ENCODE measurements at places on chromosomes 4 and X. TPM values are rescaled to one million over a fixed set of nuclear protein-coding genes. Genes with fewer than 3 reads are reported as not detected.

DNA sequence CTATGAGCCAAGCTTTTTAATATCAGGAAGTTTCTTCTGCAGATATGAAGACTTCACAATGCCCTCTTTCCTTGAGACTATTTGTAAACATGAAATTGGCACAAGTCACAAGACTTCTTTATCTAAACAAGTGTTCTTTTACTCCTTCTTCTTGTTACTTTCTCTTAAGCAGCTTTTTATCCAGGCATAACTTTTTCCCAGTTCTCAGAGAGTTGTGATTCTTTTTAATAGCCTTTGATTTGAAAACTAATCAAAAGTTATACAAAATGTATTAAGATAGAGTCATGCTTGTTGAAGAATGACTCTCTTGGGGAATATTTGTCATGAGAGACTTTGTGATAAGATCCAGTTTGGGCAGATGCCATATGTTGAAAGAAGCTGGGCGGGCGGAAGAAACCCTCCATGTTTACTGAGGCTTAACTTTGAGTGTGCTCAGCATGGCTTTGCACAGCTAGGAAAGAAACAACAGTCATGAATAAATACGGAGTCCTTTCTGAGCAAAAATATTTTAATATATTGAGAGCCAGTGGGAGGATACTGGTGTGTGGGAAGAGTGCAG lies 39.3 kb downstream of the SYTL5 start:
- DNase-seq = no peak

SCML2 gene
- 1.4 TPM for total RNA-seq

GRCh38 chr4:79317711-79318110 lies 8.2 kb downstream of the NAA11 start:
- no peak for DNase-seq

DNA sequence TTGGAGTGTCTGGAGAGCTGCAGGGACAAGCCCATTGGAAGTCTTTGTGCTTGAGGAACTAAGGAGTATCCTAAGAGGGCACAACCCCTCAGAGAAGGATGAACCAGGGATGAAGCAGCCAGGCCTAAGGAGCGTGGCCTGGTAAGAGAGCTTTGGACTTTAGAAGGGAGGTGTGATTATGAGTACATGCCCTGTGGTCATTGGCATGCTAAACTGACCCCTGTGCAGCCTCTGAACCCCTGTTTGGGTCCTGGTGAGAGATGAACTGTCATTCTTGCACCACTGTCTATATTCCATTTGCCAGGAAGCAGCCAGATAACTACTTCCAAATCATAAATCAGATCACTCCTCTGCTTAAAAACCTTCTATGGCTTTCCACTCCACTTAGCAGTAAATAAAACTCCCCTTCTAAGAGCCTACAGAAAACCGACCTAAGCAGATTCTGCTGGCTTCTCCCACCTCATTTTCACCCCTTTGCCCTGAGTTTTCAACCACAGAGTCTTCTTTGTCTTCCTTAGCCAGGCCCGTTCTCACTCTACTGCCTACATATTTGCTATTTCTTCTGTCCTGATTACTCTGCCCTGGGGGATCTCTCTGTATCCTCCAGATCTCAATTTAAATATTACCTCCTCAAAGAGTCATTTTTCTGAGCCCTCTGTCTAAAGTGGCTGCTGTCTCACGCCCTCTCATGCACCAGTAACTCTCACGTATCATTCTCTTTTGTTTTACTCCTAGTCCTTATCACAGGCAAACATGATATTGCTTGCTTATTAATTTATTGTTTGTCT lies 56.7 kb downstream of the MID1IP1 start:
- DNase-seq = no peak

GNRHR gene
- total RNA-seq = not detected

GRCh38 chrX:136936183-136936549 lies 55.6 kb upstream of the RBMX start:
- DNase-seq = no peak

NPY2R gene
- not detected for total RNA-seq

DNA sequence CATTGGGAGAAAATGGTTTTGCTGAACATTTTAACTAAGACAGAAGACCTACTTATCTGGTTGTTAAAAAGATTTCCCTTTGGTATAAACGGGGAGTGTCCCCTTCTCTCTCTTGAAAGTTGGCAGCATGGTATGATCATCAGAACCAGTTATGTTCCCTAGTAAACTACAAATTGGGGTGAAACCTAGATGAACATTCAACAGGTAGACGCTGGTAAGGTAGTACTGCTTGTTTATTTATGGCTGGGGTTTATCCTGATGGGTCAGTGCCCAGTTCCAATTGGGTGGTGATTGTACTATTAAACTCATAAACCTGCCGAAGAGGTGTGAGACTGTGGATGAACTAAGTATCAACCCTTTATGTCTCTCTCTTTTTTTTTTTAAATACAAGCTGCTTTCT lies 100.5 kb downstream of the MBNL3 start:
- no peak for DNase-seq

C4orf36 gene
- total RNA-seq = not detected

DNA sequence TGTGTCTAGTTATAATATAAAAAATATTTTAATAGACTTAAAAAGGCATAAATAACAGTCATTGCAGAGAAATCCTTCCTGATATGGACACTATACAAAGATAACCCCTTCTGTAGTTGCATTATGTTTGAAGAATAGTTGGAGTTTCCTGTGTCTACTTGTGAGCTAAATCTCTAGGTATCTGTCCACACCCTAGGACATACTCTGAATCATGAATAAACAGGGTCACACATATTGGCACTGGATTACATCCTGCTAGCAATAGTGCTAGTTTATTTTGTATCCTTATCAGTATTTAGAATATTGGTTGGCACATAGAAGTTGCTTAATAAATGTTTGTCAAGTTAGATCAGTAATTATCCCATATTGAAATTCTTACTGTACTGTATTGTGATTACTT lies 173.9 kb downstream of the GRXCR1 start:
- no peak for DNase-seq

ASB9 gene
- 0.62 TPM for total RNA-seq

- DNase-seq = no peak
These were observed 8.0 kb downstream of the TBC1D9 start for GRCh38 chr4:140748171-140748570.

- no peak for DNase-seq
These were observed 109.0 kb upstream of the DDIT4L start for GRCh38 chr4:100299046-100299840.

DNA sequence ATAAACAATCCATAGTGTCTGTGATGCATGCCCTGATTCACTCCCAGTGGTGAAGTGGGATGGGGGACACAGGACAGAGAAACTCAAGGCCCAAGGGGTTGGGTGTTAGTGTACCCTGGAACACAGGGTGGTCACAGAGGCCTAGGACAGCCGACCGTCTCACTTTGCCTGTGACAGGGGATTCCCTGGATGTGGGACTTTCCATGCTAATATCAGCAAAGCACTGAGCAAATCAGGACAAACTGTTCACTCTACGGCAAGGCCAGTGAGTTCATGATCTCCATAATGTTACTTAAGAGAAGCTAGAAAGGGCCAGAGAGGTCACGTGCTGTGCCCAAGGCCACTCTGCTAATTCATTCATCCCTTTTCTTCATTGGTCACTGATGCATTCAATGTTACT lies 158.7 kb upstream of the RBPJ start:
- DNase-seq = no peak

GRCh38 chrX:54043541-54044125 lies 640 bp downstream of the PHF8 start:
- DNase-seq = peak; percentile 1

DNA sequence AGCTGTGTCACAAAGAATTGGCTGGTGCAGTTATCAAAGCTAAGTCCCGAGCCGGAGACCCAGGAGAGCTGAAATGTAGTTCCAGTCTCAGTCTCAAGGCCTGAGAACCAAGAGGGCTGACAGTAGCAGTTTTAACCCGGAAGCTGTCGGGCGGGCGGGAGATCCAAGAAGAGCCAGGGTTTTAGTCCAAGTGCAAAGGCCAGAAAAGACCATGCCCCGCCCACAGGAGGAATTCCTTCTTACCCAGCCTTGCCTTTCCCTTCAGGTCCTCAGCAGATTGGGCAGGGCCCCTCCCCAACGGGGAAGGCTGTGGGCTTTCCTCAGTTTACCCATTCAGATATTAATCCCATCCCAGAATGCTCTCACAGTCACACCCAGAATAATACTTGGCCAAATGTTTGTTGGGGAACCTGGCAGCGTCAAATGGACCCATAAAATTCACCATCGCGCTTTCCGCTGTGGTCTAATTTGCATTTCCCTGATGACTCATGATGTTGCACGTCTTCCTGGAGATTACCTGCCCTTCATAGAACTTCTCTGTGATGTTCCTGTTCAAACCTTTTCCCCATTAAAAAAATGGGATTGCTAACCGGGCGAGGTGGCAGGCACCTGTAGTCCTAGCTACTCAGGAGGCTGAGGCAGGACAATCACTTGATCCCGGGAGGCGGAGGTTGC lies 16.2 kb downstream of the MAEA start:
- DNase-seq = no peak

PLP1 gene
- not detected for total RNA-seq

GRCh38 chr4:22391551-22391950 lies 124.3 kb downstream of the ADGRA3 start:
- DNase-seq = no peak

- no peak for DNase-seq
These were observed 62.4 kb upstream of the RAI2 start for GRCh38 chrX:17923546-17923945.

SSX2B gene
- total RNA-seq = not detected

UGT2B7 gene
- total RNA-seq = not detected

ARAP2 gene
- total RNA-seq = 64.1 TPM

DNA sequence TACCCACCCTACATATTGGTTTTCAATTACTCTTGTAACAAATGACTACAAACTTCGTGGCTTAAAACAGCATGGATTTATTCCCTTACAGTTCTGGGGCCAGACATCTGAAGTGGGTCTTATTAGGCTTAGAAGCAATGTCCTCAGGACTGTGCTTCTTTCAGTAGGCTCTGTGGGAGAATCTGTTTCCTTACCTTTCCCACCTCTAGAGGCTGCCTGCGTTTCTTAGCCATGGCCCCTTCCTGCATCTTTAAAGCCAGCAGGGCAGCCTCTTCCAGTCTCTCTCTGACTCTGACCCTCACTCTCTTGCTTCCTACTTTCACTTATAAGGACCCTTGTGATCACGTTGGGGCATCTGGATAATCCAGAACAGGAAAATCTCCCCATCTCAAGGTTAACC lies 252.5 kb upstream of the PGRMC2 start:
- no peak for DNase-seq

CLNK gene
- 0.22 TPM for total RNA-seq

SPACA5 gene
- not detected for total RNA-seq

DNA sequence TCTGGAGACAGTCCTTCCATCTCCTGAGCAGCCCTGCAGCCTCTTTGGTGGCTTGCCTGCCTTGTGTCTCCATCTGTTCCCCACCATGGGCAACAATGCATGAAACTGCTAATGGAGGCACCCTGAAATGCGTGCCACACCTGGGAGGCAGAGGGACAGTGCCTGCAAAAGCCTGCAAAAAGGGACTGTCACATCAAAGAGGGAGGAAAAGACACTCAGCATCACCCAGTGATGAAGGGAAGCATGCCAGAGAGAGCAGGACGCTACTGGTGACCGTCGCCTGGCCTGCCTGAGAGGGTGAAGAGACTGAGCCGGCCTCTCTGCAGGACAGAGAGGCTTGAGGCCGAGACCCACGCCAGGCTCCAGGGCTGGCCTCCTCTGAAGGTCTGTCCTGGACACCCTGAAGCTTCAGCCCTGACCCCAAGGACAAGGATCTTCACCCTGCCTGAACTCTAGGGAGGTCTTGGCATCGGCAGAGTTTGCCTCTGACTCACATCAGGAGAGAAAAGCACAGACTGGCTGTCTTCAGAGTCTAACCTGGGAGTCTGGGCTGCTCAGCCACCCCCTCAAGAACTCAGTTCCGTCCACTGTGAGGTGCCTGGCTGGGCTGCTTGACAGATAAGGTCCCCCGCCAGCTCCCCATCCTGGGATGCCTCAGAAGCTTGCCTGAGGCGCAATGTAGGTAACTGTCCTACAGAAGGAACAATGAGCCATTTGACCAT lies 8.1 kb downstream of the ACSL1 start:
- no peak for DNase-seq

GRCh38 chr4:25535701-25536473 lies 119.8 kb upstream of the SLC34A2 start:
- no peak for DNase-seq

GRCh38 chr4:94352163-94352562 lies 9.5 kb upstream of the HPGDS start:
- DNase-seq = no peak

DNA sequence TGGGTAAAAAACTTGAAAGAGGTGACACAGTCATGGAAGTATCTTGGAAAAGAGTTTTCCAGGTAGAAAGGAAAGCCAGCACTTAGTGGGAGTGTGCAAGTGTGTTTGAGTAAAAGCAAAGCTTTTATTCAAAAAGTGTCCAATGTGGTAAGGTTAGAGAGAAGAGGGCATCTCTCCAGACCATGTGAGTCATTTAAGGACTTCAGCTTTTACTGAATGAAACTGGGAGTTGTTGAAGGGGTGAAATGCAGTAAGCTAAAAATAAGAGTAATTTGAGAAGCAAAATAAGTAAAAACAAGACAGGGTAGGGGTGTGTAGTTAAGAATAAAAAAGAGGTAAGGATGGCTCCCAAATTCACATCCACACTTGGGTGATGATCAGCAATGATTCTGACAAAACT lies 238.9 kb downstream of the SLC7A11 start:
- no peak for DNase-seq

DNA sequence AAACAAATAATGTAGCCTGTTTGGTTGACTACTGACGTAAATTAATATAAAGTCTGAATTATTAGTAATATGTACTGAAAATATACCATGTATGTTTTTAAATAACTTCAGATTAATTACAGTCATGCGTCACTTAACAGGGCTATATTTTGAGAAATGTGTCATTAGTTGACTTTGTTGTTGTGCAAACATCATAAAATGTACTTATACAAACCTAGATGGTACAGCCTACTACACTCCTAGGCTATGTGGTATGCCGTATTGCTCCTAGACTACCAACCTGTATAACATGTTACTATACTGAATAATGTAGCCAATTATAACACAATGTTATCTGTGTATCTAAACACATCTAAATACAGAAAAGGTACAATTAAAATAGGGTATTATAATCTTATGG lies 66.6 kb downstream of the RNF150 start:
- DNase-seq = no peak

DNA sequence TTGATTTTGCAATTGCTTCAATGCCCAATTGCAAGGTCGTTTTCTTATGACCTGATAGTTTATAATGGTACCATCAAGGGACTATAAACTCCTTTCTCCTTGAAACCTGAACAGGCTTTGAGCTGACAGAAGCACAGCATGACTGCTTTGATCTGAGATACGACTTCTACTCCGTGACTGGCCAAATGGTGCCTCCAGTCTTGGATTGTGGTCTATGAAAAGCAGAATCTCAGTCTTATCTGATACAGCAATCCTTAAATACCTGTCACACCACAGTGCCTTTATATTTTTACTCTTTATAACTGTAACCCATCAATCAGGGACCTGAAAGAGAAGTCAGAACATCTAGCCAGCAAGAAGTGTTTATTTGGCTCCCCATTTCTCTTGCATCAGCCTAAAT lies 93.1 kb downstream of the DOCK11 start:
- no peak for DNase-seq

All from naive thymus-derived CD4-positive, alpha-beta T cell (primary cell).